Right lung (tissue), 10 donors: ENCODE measurements at places on chromosomes 12 and 14. TPM values are rescaled to one million over a fixed set of nuclear protein-coding genes. Genes with fewer than 3 reads are reported as not detected.

INHBC gene
- polyA plus RNA-seq = 0.27 TPM

SLC25A29 gene
- polyA plus RNA-seq = 92.0 TPM

VSIG10 gene
- polyA plus RNA-seq = 28.0 TPM

CACNA1C gene
- polyA plus RNA-seq = 10.1 TPM
